ENCODE measurements at places on chromosomes 12 and 14.

- DNase-seq, result no peak
Observed at GRCh38 chr12:77118696-77119095, 53.3 kb upstream of the E2F7 start.

- peak; percentile 42 for DNase-seq
Observed at GRCh38 chr14:22231018-22231417, 358.0 kb downstream of the DAD1 start.

GRCh38 chr14:104161602-104162367, 23.4 kb downstream of the KIF26A start:
- no peak for DNase-seq

DNA sequence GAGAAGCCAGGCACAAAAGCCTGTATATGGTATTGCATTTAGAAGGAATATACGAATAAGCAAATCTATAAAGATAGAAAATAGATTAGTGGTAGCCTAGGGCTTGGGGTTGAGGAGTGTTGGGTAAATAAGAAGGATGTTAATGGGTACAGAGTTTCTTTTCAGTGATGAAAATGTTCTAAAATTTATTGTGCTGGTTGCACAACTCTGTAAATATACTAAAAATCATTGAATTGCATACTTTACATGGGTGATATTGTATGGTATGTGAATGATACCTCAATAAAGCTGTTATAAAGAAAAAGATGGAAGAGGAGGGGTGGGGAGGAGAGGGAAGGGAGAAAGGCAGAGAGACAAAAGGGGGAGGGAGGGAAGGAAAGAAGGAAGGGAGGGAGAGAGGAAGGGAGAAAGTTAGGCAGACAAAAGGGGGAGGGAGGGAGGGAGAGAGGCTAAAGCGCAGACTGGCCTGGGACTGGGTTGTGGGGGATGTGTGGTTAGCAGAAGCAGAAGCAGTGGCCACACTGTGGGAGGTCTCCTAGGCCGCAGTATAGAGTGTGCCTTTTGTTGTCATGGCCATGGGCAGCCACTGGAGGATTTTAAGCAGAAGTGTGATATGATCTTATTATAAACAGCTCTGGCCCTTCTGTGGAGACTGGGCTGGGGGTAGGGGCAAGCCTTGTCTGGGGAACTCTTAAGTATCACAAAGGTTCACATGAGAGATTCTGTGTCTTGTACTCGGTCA, 73.6 kb upstream of the ELK3 start:
- no peak for DNase-seq

- no peak for DNase-seq
Observed at GRCh38 chr14:78947681-78948080, 777.5 kb downstream of the NRXN3 start.

GRCh38 chr14:94775091-94775870, 5.4 kb upstream of the GSC start:
- no peak for DNase-seq

DNA sequence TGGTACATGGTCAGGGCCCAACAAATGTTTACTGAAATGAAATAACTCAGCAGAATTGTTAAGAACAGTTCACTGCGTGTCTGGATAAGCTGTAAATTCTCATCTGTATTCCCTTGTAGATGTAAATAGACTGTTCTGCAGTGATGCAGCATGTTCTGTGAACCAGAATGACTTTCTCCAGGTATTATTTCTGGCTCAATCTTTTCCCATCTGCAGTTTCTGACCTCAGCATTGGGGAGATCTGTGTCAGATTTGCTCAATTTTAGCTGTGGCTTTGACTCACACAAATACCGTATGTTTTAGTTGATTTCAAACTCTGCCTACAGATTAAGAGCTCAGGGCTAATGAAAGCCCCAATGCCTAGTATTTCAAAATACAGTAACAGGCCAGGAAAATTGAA, 49.2 kb upstream of the DICER1 start:
- no peak for DNase-seq

DNA sequence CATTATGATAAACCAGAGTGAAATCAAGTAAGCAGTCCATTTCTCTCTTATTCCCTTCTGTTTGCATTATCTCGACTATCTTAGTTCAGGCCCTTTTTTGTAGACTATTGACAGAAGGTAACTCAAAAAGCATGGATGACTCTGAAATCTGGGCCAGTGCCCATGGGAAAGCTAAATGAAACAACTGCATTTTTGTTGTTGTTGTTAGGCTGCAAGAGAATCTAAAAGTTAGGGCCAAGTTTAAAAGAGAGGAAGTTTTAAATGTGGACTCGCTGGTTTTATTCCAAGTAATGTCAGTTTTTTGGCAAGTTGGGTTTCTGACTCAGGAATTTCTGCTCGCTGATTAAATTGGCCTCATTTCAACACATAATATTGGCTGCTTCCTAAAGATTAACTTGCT, 201.1 kb downstream of the PIK3C2G start:
- DNase-seq, result no peak

DNA sequence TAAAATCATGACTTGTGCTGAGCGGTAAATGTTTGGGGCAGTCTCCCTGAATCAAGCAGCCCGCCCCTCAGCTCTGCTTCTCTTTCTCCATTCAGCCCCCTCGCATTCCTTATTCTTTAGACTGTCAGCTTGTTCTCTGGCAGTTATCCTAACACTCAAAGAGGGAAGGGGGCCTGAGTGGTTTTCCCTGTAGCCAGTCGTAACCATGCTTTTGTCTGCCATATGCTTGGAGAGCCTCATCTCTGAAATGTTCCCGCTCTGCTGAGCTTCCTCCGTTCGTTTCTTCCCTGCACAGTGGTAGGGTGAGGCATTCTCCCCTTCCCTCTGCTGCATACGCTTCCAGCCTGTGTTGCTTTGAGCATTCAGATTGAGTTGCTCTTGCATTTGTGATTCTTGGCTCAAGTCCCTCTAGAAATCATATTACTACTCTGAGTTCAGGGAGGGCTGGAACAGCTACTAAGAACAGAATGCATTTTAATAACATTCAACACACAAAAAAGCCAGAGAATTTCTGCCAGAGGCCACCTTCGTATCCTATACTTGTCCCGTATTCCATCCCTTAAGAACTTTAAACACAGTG, 119.7 kb downstream of the FBXL14 start:
- DNase-seq, result no peak

DNA sequence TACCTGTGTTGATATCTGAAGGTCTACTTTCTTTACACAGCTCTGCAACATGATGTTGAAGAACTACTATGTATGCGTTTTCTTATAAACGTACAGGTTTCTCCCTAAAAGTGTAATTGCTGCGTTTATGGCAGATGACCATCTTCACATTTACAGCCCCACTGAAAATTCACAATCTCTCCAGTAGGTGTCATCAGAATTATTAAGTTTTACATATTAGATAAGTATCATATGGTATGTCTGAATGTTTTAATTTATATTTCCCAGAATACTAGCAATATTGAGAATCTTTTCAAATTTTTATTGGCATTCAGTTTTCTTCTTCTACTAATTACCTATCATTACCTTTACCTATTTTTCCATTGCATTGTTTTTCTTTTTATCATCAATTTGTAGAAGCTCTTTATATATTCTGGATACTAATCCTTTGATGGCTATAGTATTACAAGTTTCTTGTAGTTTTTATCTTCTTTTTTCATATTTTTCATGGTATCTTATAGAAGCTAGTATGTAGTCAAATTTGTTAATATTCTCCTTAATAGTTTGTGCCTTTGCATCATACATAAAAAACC, 123.5 kb downstream of the CAPZA3 start:
- DNase-seq, result peak; percentile 24

All from CD4-positive, alpha-beta T cell (primary cell).